Upper lobe of left lung (tissue), 6 donors: ENCODE measurements at places on chromosomes 11 and 22. TPM values are rescaled to one million over a fixed set of nuclear protein-coding genes. Genes with fewer than 3 reads are reported as not detected.

DERL3 gene
- 6.8 TPM for total RNA-seq

PTGDR2 gene
- total RNA-seq = not detected

TSGA10IP gene
- not detected for total RNA-seq

CNTN5 gene
- total RNA-seq = 1.0 TPM

TYMP gene
- total RNA-seq = 246 TPM

KRTAP5-8 gene
- not detected for total RNA-seq

PKNOX2 gene
- 2.9 TPM for total RNA-seq

CLDN5 gene
- total RNA-seq = 418 TPM

PRAME gene
- total RNA-seq = not detected

CCDC15 gene
- total RNA-seq = 1.0 TPM

UEVLD gene
- 10.3 TPM for total RNA-seq

SESN3 gene
- total RNA-seq = 26.7 TPM

VSIG2 gene
- total RNA-seq = 49.7 TPM
